ENCODE measurements at places on chromosomes 1 and 21.

DNA sequence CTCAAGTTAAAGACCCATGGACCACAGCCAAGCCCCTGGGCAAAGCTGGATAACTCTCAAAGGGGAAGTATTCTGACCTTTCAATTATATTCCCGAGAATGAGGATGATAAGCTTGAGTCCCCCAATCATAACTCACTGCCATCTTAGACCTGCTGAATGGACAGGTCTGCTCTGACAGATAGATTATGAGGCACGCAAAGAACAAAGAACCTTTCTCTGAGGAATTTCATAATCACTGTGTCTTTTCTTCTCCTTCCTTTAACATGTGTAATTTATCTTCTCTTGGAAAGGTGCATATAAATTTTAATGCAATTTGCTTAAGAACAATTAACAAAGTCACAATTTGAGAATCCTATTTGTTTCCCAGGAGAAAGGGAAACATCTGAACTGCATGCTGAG lies 22.0 kb downstream of the PIGM start:
- no peak for DNase-seq

DNA sequence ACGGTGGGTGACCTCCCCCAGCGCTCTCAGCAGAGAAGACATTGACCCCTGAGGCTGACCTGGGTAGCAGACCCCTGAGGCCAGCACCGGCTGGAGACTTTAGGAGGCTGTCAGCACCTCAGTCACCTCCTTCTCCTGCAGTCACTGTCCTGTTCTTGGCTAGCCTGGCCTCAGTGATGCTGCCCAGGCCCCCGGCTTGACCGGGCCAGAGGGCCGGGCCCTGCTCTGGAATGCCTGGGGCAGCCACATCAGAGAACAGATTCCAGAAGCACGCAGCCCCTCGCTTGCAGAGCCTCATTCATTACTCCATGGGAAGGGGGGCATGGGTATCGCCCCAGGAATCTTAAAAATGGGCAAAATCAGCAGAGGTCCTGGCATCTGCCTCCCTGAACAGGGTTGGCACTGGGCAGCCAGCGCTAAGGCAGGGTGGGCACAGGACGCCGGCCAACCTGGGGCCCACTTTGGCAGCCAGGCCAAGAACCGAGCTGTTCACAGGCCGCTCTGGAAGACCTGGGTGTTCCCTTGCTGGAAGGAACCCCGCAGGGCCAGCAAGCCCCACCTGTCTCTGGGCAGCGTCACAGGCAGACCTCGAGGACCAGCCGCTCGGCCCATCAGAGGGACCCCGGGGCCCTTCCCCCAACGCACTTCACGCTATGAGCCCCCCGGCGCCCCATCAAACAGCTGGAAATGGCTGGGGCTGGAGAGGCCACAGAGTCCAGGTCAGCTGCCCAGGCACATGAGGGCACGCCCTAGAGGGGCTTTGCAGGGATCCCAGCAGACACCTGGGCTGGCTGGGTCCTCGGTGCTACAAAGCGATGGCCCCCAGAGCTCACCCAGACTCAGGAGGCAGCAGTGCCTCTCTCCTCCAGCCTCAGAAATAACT lies 45.1 kb downstream of the MEGF6 start:
- no peak for DNase-seq

DNA sequence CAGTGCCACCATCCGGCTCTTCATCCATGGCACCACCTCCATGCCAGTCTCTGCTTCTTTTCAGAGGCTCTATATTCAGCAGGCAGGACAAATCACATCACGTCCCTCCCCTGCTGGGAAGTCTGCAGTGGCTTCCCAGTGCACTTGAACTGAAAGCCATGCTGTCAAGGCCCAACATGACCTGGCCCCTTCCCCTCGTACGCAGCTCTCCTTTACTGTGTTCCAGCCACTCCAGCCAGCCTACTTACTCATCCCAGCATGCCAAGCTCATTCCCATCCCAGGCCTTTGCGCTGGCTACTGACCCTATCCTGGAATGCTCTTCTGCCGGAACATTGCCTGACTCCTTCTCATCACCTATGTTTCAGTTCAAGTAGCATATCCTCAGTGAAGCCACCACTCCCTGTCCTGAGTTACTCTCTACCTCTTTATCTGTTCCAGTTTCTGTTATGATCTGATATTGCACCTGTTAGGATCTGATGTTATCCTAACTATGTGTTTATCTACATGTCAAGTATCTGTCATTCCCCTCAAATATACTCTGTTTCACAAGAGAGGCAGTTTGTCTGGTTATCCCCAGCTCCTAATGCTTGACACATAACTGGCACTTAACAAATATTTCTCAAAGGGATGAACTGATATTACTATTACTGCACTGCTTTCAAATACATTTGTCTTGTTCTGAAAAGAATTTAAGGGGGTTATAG lies 101.2 kb upstream of the F3 start:
- no peak for DNase-seq

GRCh38 chr1:4689271-4689935 lies 35.0 kb downstream of the AJAP1 start:
- no peak for DNase-seq

DNA sequence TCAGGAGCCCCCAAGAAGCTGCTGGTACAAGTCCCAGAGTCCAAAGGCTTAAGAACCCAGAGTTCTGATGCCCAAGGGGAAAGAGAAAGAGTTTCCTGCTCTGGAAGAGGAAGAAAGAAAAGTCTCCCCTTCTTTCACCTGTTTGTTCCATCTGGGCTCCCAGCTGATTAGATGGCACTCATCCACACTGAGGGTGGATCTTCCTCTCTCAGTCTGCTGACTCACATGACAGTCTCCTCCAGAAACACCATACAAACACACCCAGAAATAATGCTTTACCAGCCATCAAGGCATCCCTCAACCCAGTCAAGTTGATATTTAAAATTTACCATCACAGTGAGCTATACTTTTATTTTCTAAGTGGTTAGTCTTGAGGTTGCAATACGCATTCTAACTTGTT lies 257.9 kb downstream of the PAPPA2 start:
- DNase-seq = no peak

DNA sequence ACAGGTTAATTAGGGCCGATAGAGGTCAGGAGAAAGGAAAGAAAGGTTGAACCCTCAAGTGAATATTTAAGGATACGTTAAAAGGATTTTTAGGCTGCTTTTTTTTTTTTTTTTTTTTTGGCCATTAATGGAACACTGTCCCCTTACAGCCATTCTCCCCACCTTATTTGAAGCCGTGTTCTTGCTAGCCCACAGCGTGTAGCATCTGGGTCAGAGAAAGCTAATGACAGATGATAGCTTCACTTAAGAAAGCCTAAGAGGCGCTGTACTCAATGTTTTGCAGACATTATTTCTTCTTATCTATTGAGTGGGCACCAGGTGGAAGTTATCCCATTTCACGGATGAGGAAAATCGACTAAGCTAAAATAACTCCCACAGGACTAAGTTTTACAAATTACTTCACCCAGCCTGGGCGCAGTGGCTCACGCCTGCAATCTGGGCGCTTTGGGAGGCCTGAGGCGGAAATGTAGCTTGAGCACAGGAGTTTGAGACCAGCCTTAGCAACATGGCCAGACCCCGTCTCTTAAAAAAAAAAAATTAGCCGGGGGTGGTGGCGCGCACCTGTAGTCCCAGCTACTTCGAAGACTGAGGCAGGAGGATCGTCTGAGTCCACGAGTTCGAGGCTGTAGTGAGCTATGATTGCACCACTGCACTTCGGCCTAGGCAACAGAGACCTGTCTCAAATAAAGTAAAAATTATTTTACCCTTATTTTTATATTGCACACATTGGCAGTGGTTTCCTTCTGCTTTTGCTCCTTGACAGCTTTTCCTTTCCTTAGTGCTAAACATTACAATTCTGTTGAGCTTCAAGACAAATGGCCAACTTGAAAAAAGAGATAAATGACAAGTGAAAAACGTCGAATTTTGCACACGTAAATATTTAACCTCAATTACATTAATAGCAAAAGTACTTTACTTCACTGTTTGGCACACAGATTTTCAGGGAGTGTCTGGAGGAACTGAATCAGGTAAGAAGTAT lies 1.1 kb upstream of the PHTF1 start:
- DNase-seq = no peak

DNA sequence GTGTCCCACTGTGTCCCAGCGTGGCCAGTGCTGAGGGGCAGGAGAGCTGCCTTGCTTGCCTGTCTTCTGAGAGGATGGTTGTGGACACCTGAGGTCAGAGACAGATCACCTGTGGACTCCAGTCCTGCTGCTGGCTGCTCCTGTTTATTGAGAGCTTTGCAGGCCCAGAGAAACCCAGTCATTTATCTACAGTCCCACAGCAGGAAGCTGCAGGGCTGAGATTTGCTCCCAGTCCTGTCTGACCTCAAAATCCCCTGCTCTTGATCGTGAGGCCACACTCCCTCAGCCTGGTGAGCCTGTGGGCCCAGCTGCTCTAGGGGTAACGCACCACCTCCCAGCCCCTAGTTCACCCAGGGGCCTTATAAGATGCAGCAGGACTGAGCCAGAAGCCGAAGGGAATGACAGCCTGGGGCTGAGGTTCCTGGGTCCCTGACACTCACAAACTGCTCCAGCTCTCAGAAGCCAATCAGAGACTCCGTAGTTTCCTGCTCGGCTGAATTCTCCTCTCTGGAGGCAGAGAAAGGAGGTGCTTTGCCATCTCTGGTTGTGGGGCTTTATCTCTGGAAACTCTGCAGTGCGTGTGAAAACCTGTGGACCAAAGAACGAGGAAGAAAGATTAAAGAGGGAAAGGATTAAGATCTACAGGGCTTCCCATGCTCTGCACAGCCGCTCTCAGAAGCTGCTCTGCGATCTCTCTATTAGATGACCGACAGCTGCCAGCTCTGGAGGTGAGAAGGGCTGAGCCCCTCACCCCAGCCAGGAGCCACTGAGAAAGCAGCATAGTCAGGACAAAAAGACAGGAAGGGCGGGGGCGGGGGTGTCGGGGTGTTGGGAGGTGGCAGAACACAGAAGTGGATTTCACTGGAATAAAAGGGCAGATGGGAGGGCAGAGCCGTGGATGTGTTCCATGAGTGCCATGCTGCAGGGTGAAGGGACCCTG lies 39.1 kb downstream of the UBIAD1 start:
- DNase-seq = no peak

DNA sequence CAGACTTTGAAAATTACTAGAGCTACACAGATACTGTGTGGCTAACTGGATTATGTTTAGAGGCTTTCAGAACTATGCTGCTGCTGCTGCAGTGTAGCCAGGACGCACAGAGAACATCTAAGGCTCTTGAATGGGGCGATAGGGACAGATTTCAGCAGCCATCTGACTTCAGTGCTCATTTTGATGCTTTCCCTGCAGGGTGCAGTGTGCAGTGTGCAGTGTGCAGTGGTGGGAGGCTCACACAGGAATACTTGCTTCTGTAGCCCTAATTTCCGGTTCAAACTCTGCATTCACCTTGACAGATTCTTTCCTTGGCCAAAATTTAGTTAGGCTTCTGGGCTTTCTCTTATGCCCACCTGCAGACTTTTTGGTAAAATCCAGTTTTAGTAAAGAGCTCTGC lies 7.7 kb downstream of the METTL18 start:
- no peak for DNase-seq

Measured in nucleus accumbens (tissue), 56 donors.